CD8-positive, alpha-beta memory T cell (primary cell): ENCODE measurements at places on chromosomes 1 and 21.

- no peak for DNase-seq
Measured at GRCh38 chr1:67350783-67351182, 43.1 kb downstream of the IL12RB2 start.

GRCh38 chr1:188129856-188130838 lies 1301.4 kb downstream of the PLA2G4A start:
- no peak for DNase-seq

GRCh38 chr1:87759421-87760087 lies 430.9 kb downstream of the LMO4 start:
- no peak for DNase-seq

- no peak for DNase-seq
Measured at GRCh38 chr1:232589111-232589811, 40.7 kb downstream of the SIPA1L2 start.

DNA sequence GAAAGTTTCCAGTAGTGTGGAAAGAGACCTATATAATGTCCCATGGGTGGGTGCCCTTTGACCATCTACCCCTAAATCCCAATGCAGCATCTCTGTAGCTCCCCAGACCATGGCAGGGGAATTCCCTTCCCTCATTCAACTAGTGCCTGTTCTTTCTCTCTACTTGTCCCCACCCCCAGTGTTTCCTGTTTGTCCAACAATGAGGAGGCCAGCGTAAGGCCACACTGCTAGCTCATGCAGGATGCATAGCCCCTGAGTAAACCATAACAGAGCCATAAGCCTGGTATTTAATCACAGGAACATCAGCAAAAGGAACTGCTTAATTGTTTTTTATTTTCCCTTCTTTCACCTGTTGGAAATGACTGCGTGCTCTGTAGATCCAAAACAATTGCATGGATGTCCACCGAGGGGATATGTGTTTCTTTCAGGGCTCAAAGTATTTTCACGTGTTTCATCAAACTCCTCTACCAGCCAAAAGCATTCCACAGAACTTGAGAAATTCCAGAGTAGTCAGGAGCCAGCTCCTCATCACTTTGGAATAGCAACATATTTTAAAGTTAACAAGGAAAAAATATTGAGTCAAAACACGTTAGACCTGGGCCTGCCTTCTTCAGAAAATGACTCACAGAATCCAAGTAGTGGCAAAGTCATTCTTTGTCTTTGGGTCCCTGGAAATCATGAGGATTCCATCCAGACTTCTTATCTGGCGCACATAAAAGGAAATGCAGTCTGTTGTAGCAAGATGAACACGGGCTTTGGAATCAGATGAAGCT lies 162.5 kb upstream of the SGIP1 start:
- DNase-seq: no peak

- DNase-seq: no peak
Measured at GRCh38 chr1:183873642-183874041, 68.7 kb downstream of the RGL1 start.

- DNase-seq: no peak
Measured at GRCh38 chr1:187911820-187912219, 1083.1 kb downstream of the PLA2G4A start.

GRCh38 chr1:179187735-179188471 lies 41.6 kb downstream of the ABL2 start:
- no peak for DNase-seq

DNA sequence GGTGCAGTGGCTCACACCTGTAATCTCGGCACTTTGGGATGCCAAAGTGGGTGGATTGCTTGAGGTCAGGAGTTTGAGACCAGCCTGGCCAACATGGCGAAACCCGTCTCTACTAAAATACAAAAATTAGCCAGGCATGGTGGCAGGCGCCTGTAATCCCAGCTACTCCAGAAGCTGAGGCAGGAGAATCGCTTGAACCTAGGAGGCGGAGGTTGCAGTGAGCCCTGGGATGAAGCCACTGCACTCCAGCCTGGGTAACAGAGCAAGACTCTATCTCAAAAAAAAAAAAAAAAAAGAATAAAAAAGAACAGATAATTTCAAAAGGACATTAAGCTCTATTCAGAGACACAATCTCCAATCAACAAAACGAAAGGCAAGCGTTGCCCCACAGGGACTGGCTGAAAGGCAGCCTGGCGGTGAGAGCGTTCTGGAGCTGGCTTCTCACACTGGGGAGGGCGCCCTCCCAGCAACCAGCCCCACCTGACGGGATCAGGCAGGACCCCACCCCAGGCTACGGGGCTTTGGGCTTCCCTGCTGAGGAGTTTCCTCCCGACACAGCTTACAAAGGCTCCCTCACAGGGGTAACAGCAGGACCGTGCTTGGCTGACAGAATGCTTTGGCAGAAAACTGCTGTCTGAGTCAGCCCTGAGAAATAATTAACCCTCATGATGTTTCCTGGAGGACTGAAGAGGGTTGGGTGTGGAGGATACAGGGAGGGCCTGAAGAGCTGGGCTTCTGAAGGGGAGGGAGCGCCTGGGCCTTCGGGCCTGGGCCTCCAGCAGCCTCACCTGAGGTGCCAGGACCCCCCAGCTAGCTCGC lies 31.1 kb upstream of the SRP9 start:
- no peak for DNase-seq

- DNase-seq: no peak
Measured at GRCh38 chr1:41073971-41074370, 52.4 kb upstream of the SLFNL1 start.

- DNase-seq: peak; percentile 90
Measured at GRCh38 chr1:6602669-6603237, at the start of gene KLHL21. Gene KLHL21, minus strand, starts transcription at chr1:6602869. Its CDS starts 52 bp downstream, at chr1:6602817.

- DNase-seq: no peak
Measured at GRCh38 chr1:199759268-199759730, 268.2 kb upstream of the NR5A2 start.

DNA sequence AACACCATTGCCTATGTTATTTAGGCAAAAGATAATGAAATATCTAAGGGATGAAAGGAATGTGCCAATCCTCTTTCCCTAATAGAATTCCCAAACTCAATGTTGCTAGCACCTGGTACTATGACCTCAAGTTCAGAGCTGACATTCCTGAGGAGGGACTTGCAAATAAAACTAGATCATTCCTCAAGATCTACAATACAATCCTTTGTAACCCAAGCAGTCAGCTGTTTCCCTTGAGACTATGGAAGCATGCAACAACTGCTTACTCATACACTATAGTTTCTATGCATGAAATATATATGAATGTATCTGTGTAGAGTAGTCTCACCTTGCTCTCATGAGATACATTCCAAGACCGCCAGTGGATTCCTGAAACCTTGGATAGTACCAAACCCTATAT lies 65.0 kb downstream of the ABL2 start:
- no peak for DNase-seq

DNA sequence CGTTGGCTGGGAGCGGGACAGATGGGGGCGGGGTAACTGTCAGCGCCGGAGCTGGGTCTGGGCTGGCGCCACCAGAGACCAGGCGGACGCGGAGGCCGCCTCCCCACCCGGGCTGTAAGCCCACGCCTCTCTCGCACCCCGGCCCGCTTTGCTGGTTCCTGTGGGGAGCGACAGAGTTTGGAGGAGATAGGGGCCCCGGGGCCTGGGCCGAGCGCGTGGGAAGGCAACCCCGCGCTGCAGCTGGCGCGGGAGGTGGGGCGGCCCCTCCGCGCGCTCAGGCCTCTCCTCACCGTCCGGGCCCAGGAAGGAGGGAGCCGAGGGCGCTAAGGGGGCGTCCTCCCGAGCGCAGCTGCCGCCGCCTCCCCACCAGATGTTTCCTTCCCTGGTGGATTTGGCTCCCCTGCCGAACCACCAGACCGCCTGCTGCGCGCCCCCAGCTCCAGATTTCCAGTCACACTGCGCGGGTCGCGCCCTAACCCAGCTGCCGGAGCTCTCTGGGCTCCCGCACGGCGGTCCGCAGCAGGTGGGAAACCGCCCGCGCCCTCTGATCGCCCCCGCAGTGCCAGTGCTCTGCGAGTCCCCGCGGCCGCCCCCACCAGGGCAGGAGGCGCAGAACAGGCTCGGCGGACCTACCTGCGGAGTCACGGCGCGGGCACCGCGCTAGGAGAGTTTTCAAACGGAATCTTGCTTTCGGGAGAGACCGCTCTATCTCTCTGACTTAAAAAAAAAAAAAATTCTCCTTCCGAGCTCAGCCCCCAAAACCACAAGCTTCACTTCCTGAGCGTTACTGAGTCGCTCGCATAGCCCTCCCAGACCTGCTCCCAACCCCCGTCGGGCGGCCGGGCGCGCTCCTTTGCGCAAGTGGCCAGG lies 1.1 kb downstream of the GFI1 start:
- peak; percentile 78 for DNase-seq

DNA sequence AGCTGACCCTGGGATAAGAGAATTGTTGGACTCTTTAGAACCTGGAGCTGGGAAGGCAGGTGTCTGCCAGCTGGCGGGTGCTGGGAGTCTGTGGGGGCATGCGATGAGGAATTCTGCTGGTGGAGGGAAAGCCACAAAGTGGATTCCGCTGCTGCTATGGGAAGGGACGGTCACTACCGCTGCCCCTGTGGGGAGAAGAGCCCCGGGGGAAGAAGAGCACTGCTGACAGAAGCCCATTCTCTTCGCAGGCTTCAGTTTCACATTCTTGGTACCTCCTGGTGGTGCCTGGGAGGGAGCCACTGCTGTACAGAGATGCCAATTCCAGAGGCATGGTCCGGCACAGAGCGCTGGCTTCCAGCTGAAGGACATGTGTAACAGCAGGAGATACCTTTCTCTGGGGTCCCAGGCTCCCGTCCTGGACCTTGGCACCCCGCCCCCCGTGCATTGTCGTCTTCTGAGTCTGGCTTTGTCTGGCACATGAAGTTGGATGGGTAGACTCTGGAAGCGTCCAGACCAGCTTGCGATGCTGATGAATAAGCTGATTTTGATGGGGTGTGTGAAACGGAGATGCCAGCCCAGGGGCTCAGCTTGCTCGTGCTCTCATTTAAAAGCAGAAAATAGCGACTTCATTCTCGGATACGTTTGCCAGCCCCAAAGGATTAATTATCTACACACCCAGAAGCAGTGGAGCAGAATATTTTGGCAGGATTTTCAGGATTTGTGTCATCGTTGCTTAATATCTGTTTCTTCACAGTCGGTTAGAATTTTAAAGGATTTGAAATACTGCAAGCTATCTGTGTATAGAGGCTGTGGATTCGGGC lies 13.2 kb downstream of the PDXK start:
- DNase-seq: no peak

GRCh38 chr21:16992448-16992847 lies 520.4 kb upstream of the CXADR start:
- DNase-seq: no peak

- DNase-seq: no peak
Measured at GRCh38 chr1:59506952-59507351, 210.1 kb downstream of the FGGY start.

GRCh38 chr1:84939151-84939550 lies 46.1 kb upstream of the LPAR3 start:
- no peak for DNase-seq

DNA sequence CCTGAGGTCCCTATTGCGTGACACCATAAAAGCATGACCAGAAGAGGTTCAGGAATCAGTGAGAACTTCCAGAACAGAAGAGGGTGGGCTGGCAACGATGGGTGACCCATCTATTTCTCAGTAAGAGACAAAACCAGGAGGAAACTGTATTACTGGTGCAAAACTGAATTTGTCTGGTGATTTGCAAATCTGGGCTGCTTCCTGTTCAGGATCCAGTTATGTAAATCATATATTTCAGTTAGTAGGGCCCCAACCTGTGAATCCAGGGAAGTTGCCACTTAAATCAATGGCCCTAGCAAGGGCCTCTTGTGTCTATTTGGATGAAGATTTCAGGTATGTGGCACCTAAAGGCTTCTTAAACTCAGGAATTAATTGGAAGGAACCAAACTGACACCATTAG lies 23.1 kb upstream of the SMAP2 start:
- no peak for DNase-seq

- DNase-seq: no peak
Measured at GRCh38 chr1:19360843-19361610, 48.9 kb downstream of the SLC66A1 start.

DNA sequence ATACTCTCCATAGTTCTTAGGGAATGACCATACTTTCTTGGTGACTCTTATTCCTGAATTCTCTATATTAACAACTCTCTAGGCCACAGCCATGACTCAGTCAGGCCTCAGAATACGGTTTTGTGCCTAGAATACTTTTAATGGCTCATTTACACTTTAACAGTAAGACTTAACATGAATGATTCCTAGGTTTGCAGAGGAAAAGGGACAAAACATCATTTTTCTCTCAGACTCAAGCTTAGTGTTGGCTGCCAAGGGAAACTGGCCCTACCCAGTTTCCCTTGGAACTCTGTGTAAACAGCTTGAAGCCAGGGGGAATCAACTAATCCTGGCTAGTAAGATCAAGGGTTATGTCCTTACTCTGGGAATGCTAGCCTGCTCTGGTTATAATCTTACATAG lies 164.9 kb upstream of the PKN2 start:
- DNase-seq: no peak

DNA sequence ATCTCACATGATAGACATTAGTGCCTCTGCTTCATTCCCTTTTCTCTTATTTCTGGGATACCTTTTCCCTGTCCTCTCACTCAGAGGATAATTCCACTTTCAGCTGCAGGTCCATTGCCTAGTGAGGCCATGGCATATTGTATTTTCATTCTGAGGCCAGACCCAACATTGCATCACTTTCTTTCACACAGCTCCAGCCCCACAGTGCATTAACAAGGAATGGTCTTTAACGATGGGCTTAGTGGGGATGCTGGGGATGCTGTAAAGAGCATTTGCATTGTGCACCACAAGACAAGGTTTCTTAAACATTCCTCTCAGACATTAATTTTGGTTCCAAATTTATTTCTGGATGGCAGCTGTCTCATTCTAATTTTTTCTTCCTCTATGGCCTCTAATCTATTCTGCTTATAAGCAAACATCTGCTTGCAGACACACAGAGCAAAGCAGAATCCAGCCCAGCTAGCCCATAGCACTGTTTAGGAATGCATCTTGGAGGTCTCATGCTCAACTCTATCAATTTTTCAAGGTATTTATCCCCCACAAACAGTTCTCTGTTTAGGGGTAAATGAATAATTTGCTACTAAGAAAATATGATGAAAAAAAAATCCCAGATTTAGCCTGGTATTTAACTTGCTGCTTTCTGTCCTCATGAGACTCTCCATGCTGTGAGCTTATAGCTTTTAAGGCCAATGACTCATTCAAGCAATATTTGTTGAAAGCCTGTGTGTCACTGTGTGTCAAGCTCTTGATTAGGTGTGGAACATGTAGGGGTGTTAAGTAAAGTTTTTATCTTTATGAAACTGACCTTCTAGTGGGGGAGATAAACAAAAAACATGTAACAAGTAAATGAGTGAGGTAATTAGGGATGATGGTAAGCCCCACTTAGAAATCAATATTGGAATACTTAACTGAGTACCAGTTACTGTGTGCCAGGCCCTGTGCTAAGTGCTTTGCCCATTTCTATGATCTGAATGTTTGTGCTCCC lies 44.5 kb upstream of the CCDC190 start:
- DNase-seq: no peak

DNA sequence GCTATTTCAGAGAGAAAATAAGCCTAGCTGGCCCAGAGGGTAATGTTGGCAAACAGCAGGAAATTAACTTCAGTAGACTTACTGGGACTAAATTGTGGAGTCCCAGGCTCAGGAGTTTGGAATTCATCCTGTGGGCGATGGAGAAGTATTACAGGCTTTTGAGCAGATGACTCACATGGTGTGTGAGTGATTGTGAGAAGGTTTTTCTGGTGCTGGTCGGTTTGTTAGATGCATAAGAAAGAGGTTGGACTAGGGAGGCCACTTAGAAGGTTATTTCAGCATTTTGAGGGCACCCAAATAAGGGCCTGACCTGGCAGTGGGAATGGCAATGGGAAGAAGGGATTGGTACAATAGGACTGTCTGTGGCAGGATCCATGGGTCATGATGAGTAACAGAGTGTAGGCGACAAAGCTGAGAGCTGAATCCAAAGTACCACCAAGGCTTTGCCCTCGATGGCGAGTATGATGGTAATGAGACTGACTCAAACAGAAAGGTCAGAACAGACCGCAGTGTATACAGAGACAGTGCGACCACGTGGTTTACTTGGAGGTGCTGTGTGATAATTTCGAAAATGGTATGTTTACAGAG lies 69.2 kb upstream of the KIF26B start:
- DNase-seq: no peak
